ENCODE measurements at places on chromosomes 2 and 18. TPM values are rescaled to one million over a fixed set of nuclear protein-coding genes. Genes with fewer than 3 reads are reported as not detected.

DNA sequence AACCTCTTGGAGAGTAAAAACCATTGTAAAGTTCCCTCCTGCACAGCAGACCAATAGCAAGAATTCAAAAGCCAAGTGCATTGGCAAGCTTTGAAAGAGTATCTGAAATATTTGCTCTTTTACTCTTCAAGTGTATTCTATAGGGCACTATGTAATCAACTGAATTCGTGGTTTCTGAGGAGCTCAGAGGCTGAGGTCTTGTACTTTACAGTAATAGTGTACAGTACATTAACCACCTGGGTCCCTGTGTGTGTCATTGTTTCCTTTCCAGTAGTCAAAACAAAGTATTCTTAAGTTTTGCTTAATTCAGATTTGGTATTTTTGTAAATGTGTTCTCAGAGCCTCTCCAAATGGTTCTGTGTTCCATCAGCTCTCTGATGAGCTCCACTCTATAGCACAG, 769.7 kb downstream of the LRRTM4 start:
- no peak for DNase-seq
- H3K4me1 ChIP-seq: no peaks in the 10 kb centered on the region
- no peaks in the 10 kb centered on the region for H3K36me3 ChIP-seq
- no peaks in the 10 kb centered on the region for H3K27me3 ChIP-seq

GRCh38 chr2:239150125-239151011, 250.5 kb downstream of the HDAC4 start:
- H3K4me3 ChIP-seq: no peak overlapping the region
- peaks cover 66% of the 10 kb centered on the region for H3K36me3 ChIP-seq
- H3K27ac ChIP-seq: peak overlapping the region; percentile 65
- peak; percentile 75 for DNase-seq
- H3K4me1 ChIP-seq: peaks cover 5% of the 10 kb centered on the region

GRCh38 chr2:72669121-72669520, 156.7 kb downstream of the EXOC6B start:
- H3K36me3 ChIP-seq: no peaks in the 10 kb centered on the region
- no peaks in the 10 kb centered on the region for H3K27me3 ChIP-seq
- DNase-seq: no peak
- H3K4me3 ChIP-seq: no peak overlapping the region
- H3K27ac ChIP-seq: no peak overlapping the region

DNA sequence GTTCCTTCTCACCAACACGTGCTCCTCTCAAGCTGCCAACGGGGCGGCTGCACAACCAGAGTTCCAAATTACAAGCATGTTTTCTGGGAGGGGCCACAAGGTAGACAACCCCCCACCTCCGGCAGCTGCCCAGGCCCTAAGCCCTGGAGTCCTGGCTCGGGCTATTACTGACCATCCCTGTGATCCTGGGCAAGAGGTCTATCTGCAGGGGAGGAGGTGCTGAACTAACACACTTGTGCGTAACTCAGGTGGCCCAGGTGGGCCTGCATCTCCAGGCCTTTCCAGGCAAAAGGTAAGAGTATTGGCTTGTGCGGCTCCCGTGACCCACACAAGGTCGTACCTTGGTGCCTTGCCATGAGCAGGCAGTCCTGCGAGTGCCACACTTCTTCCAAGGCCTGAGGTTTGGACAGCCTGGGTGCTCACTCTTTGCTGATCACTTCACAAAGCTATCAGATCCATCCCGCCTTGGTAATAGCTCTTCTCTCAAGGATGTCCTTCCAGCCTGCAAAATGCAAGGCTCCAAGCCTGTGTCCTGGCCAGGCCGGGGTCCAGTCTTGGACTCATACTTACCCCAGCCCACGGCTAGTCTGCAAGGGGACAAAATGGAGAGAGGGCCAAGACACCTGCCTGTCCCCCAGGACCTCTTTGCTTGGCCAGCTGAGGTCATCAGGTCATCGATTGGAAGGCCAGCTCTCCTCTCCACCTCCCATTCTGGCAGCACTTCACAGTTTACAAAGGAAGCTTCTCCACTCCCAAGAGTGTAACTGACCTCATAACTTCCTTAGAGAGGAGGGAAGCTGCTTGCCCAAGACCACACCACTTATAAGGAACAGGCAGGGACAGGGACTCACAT, 33.9 kb downstream of the ADRA2B start:
- no peak overlapping the region for H3K4me3 ChIP-seq
- no peak for DNase-seq
- H3K27me3 ChIP-seq: peaks cover 13% of the 10 kb centered on the region
- no peak overlapping the region for H3K27ac ChIP-seq

DNA sequence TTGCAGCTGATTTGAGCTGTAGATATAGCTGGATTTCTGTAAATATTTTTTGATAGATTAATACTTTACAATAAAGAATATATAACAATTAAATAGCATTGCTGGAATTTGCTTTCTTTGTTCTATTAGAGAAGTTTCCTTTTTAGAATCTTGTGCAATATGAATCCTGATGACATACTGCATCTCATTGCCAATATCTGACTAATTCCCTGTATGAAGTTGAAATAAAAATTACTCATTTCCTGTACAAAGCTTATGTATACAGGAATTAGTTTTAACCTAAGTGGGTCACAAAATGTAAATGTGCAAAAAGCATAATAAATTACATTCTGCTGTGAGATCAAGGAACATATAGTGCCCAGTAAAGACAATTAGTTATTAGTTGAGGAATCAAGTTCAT, 72.8 kb upstream of the TMEFF2 start:
- no peak overlapping the region for H3K27ac ChIP-seq
- no peak overlapping the region for H3K4me3 ChIP-seq
- DNase-seq: no peak
- H3K27me3 ChIP-seq: no peaks in the 10 kb centered on the region
- H3K36me3 ChIP-seq: no peaks in the 10 kb centered on the region

GRCh38 chr2:236984046-236984445, 101.6 kb upstream of the COPS8 start:
- DNase-seq: no peak
- H3K27ac ChIP-seq: no peak overlapping the region
- H3K36me3 ChIP-seq: no peaks in the 10 kb centered on the region
- peaks cover 4% of the 10 kb centered on the region for H3K27me3 ChIP-seq
- H3K4me1 ChIP-seq: no peaks in the 10 kb centered on the region
- no peak overlapping the region for H3K4me3 ChIP-seq

DNA sequence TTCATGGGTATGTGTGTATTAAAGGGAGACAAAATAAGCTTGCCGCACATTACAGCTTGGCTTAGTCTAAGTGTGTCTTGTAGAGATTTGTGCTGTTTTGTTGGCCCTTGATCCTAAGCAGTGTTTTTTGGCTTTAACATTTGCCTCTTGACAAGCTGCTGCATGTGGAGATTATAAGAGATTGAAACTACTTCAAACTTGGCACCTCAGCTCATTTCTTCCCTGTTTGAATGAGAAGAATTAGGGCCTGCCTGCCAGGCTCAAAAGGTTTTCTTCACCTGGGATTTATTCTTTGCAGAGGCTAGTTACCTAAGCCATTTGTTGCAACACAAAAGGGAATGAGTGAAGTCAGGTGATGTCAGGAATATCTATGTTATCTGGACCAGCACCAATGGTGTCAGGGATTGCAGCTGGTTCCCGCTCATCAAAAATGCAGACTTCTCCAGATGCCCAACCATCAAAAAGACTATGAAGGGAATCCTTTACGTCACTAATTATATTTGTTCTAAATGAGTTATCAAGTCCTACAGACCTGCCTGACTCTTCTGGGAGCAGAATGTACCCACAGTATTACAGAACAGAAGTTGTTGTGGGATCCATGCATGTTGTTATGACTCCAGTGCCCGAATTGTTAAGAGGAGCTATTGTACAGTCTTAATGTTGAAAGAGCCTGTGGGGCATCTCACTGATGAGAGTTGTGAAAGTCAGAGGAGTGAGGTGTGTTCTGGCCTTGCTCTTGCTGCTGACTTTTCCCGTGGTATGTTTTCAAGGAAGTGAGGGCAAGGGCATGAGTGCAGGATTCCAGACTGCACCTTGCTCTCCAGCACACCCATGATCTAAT, 31.0 kb downstream of the ABCA12 start:
- H3K27me3 ChIP-seq: no peaks in the 10 kb centered on the region
- no peak for DNase-seq
- no peak overlapping the region for H3K4me3 ChIP-seq
- H3K27ac ChIP-seq: no peak overlapping the region
- H3K36me3 ChIP-seq: no peaks in the 10 kb centered on the region

DNA sequence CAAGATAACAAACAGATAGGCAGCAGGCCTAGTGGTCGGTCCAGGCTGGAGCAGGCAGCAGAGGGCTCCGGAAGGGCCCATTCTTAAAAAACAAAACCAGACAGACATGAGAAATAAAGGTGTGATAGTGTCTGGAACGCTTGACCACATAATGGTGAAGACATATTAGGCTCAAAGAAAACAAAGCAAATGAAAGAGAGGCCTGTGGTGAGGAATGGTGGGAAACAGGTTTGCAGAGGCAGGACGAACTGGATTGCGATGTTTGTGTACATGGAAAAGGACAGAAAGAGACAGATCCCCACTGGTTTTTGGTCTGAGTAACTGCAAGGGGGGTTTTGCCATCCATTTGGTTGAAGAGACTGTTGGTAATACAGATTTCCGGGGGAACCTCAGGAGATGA, 19.9 kb downstream of the QPCT start:
- no peaks in the 10 kb centered on the region for H3K4me1 ChIP-seq
- H3K27ac ChIP-seq: no peak overlapping the region
- DNase-seq: no peak
- H3K4me3 ChIP-seq: no peak overlapping the region
- no peaks in the 10 kb centered on the region for H3K36me3 ChIP-seq

DNA sequence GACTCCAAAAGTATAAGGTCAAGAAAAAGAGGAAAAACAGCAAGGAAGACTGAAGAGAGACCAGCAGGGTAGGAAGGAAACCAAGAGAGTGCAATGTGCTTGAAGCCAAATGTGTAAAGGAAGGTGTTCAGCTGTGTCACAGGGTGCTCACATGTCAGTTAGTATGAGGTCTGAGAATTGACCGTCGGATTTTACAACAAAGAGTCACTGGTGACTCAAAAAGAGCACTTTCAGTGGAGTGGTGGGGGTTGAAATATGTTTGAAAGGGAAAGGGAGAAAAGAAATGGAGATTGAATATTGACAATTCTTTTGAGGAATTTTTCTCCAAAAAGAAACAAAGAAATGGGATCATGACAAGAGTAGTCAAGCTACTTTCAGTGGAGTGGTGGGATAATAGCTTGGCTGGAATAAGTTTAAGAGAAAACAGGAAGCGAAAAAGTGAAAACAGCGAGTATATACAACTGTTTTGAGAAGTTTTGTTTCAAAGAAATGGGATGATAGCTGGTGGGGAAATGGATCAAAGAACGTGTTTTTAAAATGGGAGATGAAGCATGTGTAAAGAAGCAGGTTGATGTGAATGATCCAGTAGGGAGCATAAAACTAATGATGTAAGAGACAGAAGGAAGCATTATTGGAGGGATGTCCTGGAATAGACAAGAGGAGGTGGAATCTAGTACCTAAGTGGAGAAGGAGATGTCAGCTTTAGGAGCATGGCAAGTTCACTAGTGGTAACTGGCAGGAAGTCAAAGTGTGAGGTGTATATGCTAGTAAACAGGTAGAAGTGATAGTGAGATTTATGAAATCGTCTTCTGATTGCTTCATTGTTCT, 3.6 kb upstream of the TSPYL6 start:
- H3K27ac ChIP-seq: no peak overlapping the region
- H3K4me1 ChIP-seq: no peaks in the 10 kb centered on the region
- DNase-seq: peak; percentile 7
- H3K27me3 ChIP-seq: no peaks in the 10 kb centered on the region
- H3K4me3 ChIP-seq: no peak overlapping the region

DNA sequence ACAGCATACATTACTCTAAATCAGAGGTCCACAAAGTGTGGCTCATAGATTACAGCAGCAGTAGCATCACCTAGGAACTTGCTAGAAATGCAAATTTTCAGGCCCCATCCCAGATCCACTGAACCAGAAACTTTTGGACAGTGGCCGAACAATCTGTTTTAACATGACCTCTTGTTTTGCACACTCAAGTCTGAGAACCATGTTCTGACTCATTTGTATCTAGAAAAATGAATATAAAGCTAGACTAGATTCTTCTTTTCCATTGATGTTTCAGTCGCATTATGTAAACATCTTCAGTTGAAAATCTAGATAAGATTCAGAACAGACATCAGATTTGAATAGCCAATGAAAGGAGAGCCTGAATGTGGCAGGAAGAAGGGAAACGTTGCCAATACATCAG, 608.8 kb downstream of the LRP1B start:
- no peak overlapping the region for H3K4me3 ChIP-seq
- H3K36me3 ChIP-seq: no peaks in the 10 kb centered on the region
- DNase-seq: no peak
- no peaks in the 10 kb centered on the region for H3K27me3 ChIP-seq
- H3K27ac ChIP-seq: no peak overlapping the region
- H3K4me1 ChIP-seq: no peaks in the 10 kb centered on the region

- DNase-seq: no peak
- H3K27me3 ChIP-seq: no peaks in the 10 kb centered on the region
- H3K4me3 ChIP-seq: no peak overlapping the region
- H3K4me1 ChIP-seq: no peaks in the 10 kb centered on the region
Observed at GRCh38 chr2:212409560-212409959, 129.0 kb downstream of the ERBB4 start.

GRCh38 chr2:88865801-88866371, 174.4 kb downstream of the RPIA start:
- H3K27ac ChIP-seq: no peak overlapping the region
- no peaks in the 10 kb centered on the region for H3K4me1 ChIP-seq
- H3K27me3 ChIP-seq: peaks cover 12% of the 10 kb centered on the region
- DNase-seq: no peak

Gene CRACDL
- 0.16 TPM for polyA plus RNA-seq

Gene DOCK10
- polyA plus RNA-seq: 47.7 TPM

Gene IL37
- not detected for polyA plus RNA-seq

Gene NOL4
- not detected for polyA plus RNA-seq

Gene SLC5A7
- not detected for polyA plus RNA-seq

Data from CD4-positive, CD25-positive, alpha-beta regulatory T cell (primary cell).